ENCODE measurements at places on chromosomes 12 and 14.

DNA sequence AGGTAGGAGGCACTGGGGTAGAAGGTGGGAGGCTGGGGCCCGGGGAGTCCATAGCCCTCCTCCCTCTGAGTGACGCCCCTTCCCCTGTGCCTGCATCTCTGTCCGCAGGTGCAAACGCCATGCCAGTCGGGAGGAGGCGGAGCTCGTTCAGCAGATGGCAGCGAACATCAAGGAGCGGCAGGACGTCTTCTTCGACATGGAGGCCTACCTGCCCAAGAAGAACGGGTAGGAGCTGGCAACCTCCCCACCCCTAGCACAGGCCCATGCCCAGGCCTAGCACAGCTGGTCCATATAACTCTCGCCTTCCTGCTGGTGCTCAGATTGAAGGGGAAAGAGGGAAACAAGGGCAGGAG lies 35.6 kb downstream of the TMEM120B start:
- peak; percentile 36 for DNase-seq

DNA sequence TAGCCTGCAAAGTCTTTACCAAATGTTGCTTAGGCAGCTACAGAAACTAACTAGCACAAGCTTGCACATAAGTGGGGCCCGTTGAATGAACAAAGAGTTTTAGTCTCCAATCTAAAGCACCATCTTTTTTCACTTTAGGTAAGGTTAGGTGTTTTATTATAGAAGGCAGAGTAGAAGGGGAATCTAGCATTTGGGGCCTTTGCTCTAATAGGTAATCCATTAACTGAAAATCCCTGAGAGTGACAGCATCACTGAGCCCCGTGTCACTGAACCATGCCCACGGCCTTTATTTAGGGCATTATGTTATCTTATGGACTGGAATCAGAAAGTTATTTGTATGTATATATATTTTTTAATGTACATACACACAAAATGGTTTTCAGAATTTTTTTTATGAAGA lies 25.1 kb downstream of the CPNE8 start:
- DNase-seq, result no peak

- no peak for DNase-seq
These were observed 6.7 kb downstream of the BCL7A start for GRCh38 chr12:122028165-122028904.

- DNase-seq, result no peak
These were observed 58.8 kb upstream of the AP4S1 start for GRCh38 chr14:30966415-30967363.

GRCh38 chr12:22562036-22563028 lies 18.0 kb upstream of the C2CD5 start:
- peak; percentile 70 for DNase-seq

DNA sequence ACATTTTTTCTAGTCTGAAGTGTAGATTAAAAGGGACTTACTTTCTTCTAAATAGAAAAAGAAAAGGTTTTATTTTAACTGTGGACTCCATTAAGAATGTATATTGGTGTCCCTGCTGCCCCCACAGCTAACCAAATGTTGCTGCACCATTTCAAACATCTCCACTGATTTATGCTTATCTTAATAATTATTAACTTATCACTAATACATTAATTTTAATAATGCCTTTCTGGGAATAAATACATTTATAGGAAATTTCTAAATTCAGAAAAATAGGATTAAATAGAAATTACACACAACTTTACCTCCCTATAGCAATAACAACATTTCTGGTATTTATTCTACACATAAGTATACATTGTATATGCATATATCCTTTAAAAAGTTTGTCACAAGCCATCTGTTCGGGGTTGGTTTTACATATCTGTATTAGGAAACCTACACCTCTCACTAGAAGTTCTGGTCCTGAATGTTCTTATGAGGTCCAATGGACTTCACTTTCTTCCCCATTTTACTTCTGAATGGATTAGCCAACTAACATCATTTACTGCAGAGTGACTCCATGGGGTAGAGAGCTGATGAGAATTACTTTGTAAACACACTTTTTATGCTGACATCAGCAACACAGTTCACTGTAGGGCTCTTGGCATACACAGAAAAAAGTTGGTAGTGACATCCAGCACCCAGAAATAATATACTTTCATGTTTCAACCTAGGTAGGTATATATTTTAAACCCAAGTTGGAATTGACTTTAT lies 9.4 kb upstream of the SELPLG start:
- DNase-seq, result no peak

DNA sequence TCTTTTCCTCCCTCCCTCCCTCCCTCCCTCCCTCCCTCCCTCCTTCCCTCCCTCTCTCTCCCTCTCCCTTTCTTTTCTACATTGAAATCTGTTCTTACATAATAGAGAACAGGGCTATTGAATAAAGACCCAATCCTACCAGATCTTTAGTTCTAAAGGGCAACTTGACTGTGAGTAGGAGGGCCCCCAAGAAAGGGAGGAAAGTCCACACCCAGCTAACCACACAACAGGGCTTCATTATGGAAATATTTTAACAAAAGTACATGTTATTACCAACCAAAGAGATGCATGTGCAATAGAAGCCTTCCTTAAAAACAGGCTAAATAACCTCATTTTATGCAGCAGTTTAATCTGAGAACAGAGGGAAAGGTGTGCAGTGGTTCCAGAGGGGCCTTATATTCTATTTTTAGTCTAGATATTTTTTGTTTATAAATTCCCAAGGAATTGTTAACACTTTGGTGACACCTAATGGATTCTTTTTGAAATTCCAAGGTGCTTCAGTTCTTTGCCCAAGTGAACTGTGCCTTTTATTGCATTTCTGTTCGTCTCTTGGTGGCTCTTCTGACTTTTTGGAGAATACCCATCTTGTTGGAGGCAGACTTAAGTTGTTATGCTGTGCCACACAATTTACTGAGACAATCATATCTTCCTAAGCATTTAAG lies 63.0 kb downstream of the GNS start:
- DNase-seq, result no peak

GRCh38 chr12:79203058-79203647 lies 338.6 kb downstream of the SYT1 start:
- no peak for DNase-seq

GRCh38 chr14:95055318-95055717 lies 102.0 kb downstream of the DICER1 start:
- DNase-seq, result no peak

DNA sequence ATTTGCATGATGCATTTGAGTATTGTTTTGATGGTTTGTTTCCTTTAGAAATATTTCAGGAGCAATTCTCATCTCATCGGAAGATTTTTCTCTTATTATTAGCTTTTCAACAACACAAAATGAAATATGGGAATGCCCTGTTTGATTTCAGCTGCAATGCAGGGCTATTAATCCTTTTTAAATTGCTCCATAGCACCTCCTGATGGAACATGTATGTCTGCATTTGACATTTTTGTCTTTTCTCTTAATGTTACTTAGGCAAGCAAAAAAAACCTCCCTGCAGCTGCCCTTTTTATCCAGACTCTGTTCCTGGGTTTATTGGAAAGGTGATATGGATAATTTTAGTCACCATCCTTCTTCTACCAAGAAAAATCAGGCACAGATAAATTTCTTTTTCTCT lies 895.8 kb downstream of the RPS29 start:
- no peak for DNase-seq

GRCh38 chr12:131390412-131391334 lies 320.2 kb upstream of the SFSWAP start:
- DNase-seq, result peak; percentile 16

GRCh38 chr12:78034025-78034424 lies 203.3 kb downstream of the NAV3 start:
- DNase-seq, result no peak

GRCh38 chr12:19778172-19778571 lies 338.9 kb downstream of the AEBP2 start:
- peak; percentile 15 for DNase-seq

- DNase-seq, result peak; percentile 50
These were observed 101.9 kb downstream of the GAS2L3 start for GRCh38 chr12:100675432-100675831.

GRCh38 chr14:104107101-104107581 lies 21.6 kb downstream of the ASPG start:
- no peak for DNase-seq

DNA sequence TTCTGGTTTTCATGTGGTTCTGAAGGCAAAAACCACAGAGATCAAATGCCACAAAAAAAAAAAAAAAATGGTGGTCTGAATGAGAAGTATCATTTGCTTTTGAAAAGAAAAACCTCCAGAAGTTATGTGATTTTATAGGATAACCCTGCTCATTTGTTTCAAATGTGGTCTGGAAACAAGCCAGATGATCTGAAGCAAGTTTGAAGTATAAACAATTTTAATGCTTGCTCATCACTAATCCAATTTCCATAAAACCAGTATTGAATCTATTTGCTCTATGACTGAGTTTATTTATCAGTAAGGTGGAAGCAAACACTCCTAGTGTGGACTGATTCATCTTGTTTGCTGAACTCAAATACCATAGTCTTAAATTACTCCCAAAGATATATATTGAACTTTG lies 407.3 kb upstream of the FLRT2 start:
- no peak for DNase-seq

DNA sequence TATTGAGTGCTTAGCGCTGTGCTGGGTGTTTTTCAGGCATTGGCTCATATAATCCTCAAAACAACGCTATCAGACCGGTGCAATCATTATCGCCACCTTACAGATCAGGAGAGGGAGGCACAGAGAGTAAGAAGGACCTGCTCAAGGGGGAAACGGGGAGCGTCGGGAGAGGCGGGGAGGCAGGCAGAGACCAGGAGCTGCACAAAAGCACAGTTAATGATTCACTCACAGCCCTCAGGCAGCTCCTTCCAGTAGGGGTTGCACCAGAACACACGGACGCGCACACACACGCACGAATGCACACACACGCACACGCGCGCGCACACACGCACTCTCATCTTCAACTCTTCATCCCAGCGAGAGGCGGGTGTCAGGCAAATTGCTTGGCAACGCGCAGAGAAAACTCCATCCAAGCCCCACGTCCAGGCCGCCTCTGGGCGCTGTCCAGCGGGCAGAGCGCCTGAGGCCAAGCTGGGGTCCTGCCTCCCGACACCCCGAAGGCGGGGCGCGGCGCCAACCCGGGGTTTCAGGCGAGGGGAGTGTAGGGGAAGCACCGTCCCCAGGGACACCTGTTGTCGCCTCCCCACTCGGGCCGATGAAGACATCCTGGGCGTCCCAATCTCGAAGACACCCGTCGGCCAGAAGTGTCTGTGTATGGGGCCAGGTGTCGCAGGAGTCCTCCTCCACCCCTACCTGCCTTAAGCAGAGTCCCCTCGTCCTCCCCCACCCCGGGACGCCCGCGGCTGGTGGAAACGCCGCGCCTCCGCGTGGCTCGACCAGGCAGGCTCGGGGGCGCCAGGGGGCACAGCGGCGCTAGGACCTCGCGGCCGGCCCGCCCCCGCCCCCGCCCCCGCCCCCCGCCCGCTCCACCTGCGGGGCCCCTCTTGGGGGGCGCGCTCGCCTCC lies 35.5 kb upstream of the STON2 start:
- DNase-seq, result peak; percentile 60

- DNase-seq, result no peak
These were observed 14.8 kb downstream of the GRIP1 start for GRCh38 chr12:66664076-66664475.

GRCh38 chr12:43317156-43317555 lies 234.8 kb downstream of the ADAMTS20 start:
- no peak for DNase-seq

DNA sequence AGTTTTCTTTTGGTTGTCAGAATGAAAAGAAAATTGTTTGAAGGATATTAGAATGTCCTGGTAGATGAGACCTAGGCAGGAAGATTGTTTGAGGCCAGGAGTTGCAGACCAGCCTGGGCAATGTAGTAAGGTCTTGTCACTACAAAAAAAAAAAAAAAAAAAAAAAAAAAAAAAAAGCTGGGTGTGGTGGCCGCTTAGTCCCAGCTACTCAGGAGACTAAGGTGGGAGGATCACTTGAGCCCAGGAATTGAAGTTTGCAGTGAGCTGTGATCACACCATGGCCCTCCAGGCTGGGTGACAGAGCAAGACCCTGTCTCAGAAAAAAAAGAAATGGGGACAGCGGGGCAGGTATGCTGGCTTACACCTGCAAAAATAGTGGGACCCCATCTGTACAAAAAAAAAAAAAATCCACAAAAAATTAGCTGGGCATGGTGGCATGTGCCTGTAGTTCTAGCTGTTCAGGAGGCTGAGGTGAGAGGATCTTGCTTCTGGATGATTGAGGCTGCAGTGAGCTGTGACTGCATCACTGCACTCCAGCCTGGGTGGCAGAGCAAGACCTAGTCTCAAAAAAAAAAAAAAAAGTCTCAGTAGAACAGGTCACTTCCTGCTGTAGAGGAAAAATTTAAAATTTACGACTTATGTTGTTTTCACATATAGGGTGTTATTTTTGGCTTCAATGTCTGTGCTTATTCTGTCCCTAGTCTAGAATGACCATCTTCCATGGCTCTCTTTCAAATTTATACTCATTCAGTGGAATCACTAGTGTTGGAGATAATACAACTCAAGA lies 70.7 kb downstream of the PPHLN1 start:
- DNase-seq, result no peak

GRCh38 chr14:55071870-55072640 lies 20.6 kb downstream of the MAPK1IP1L start:
- DNase-seq, result no peak

DNA sequence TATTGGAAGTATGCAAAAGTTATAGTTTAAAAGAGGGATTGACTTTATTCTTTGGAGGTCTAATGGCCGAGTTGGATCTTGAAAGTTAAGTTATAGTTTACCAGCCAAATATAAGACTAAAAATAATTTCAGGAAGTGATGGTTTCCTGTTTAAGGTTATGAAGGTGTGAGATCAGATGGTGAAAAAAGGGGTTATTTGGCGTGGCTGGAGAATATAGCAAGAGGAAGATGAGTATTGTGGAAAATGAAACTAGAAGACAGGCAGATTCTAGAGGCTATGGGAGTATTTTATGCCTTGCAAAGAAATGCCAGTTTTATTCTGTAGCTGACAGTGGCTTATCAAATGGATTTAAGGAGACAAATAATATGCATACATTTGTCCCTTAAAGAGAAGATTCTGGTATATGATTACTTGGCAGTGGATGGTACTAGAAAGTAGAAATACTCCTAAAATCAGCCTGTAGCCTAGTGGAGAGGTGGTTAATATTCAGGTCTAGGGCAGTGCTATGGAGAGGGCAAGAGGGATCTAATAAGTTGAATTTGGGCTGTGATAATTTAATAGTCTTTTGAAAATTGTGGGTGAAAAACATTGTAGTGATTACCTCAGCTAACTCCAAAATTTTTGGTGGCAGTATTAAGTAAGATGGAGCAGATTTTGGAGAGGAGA lies 1091.8 kb upstream of the ATXN7L3B start:
- DNase-seq, result no peak

All from right lung (tissue), 10 donors.